Thoracic aorta (tissue), 2 donors: ENCODE measurements at places on chromosomes 11 and 22.
A peak's percentile ranks its signal among the peaks of the same experiment; 100 is the strongest.

GRCh38 chr11:121057922-121058321 is 34.0 kb downstream of the TBCEL start:
- DNase-seq, result no peak

- DNase-seq, result no peak
Observed at GRCh38 chr22:41234815-41235695, 5.7 kb downstream of the CHADL start.

GRCh38 chr11:129455756-129456655 is 80.4 kb downstream of the BARX2 start:
- no peak for DNase-seq

DNA sequence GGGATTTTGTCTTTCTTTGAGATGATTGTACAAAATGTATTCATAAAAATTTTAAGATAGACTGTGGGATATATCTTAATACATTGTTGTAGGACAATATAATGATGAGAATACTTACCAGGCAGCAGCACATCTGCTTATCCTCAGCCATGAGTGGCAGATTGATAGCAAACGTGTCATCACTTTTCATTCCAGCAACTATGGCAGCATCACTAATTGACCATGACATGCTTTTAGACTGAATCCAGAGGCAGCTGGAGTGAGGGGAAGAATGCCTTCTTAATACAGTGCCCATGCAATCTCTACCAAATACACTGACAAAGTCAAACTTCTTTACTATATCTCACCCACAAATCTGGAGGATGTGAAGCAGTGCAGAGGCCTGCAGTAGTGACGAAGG is 755.2 kb upstream of the RAG2 start:
- DNase-seq, result no peak

DNA sequence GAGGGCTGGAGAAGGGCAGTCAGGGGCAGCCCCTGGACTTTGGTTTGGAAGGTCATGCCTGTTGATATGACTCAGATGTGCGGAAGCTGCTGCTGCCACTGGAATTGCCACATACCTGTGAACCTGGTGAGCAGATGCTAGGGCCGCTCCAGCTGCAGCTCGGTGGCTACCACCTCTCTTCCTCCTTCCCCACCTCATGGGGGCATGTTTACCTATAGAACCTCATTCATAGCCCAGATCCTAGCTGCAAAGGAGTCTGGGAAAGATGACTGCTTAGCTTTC is 17.5 kb upstream of the TSPAN18 start:
- DNase-seq, result no peak

GRCh38 chr22:47291565-47292495 is 529.4 kb downstream of the TBC1D22A start:
- DNase-seq, result no peak

- DNase-seq, result no peak
Observed at GRCh38 chr11:80107415-80107814, 666.6 kb upstream of the TENM4 start.

DNA sequence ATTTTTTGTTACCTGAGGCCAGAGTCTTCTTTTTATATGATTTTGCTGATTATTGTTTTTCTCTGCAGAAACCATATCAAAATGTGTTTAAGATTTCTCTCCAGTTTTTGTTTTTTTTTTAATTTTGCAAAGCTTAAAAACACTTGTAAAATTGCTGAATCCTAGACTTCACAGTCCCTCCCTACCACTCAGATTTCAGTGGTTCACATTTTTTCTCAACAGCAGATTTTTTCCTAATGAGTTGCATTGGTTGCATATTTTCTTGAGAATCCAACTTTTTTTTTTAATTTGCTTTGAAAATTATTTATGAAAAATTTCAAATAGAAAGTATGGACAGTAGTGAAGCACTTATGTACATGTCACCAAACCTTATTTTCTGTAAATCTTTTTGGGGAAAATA is 5.8 kb downstream of the ARL14EP start:
- no peak for DNase-seq

DNA sequence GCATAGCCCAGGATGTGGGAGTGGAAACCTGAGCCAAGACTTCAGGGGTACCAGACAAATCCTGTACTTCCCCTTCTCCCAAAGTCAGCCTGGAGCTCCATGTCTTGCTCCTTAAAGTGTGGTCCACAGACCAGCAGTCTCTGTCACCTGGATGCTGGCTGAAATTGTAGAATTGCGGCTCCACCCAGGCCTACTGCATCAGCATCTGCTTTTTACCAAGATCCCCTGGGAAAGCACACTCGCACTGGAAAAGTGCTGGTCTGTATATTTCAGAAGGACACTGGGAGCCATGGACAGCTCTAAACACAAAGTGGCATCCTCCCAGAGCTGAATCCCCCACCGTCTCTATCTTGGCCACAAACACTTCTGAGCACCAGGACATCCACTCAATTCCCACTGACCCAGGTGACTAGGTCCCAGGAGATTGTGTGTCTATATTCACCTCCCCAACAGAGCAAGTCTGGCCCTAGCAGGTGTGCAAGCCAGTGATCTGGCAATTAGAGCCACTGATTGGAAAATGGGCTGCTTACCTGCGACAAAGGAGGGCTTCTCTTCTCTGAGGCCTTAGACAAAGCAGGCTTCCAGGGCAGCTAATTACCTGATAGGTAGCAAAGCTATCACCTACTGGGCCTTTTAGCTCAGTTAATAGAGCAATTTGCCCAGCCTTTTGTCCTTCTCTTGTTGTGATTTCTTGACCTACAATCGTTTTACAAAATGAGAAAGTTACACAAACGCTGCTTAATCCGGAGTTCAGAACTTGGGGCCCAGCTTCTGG is 443.3 kb downstream of the MN1 start:
- no peak for DNase-seq

DNA sequence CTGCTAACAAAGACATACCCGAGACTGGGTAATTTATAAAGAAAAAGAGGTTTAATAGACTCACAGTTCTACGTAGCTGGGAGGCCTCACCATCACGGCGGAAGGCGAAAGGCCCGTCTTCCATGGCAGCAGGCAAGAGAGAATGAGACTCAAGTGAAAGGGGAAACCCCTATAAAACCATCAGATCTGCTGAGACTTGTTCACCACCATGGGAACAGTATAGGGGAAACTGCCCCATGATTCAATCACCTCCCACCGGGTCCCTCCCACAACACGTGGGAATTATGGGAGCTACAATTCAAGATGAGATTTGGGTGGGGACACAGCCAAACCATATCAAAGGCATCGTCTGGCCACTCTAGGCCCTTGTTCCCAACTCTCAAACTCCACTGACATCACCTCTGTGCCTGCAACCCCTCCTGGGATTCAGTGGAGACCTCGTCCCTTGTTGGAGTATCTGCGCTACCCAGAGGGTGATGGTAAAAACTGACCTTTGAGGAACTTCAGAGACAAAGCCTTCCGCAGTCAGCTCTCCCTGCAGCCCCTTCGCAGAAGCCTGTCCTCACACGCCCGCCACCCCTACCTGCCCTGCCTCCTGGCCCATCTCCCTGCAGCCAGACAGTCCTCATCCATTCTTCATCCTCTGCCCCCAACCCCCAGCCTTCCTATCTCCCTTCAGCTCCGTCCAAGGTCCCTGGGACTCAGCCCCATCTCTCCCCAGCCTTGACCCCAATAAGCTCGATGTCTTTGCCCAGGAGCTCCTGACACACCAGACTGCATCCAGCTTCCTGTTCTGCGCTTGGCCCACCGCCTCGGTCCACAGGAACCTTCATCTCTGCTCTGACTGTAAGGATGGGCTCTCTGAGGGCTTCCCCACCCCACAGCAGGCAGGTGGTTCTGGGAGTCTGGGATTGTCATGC is 15.8 kb downstream of the CCND1 start:
- no peak for DNase-seq

- DNase-seq, result peak; percentile 56
Observed at GRCh38 chr11:6655020-6655789, 404 bp downstream of the DCHS1 start.

- DNase-seq, result no peak
Observed at GRCh38 chr11:63548178-63548577, 11.6 kb downstream of the PLAAT4 start.
